Thymus (tissue), 14 donors: ENCODE measurements at places on chromosomes 12 and 14. TPM values are rescaled to one million over a fixed set of nuclear protein-coding genes. Genes with fewer than 3 reads are reported as not detected.

The GLIPR1L1 gene
- total RNA-seq = not detected

The KRT71 gene
- 0.57 TPM for total RNA-seq

GRCh38 chr12:89863493-89863938 is 154.9 kb upstream of the ATP2B1 start:
- DNase-seq = peak; percentile 49

The PAWR gene
- 8.7 TPM for total RNA-seq

GRCh38 chr12:115810122-115810901 is 467.2 kb downstream of the MED13L start:
- no peak for DNase-seq

DNA sequence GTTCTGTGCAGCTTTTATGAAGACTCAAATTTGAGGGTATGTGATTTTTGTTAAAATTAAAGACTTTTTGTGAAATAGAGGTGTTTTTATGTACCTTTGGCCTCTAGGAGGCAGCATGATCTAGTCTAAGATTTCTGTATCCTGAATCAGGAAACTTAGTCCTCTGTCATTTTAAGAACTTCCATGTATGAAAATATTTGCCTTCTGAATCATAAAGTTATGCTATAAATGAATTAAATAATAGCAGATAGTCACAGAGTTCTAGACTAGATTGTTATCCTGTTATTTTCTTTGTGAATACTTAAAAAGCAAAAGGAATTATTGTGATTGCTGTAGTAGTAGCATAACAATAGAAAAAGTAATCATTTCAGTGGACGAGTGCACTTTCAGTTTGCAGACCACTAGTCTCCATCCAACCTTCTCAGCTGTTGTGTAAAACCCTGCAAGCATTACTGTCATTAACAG is 56.3 kb downstream of the FGD4 start:
- DNase-seq = peak; percentile 29

The LGR5 gene
- total RNA-seq = 0.42 TPM

DNA sequence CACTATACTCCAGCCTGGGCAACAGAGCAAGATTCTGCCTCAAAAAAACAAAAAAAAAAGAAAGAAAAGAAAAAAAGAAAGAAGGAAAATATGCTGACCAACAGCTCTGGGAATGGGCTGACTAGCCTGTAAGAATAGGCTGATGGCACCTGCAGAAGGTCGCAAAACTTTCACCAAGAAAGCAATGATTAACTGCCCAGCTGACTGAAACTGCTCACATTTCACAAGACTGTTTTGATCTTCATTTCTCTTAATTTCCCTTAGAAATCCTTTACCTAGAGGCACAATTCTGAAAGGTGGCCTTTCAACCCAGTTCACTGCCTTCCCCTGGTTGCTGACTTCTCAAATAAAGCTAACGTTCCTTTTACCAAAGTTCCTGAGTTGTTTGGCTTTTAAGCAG is 12.4 kb downstream of the BEST3 start:
- no peak for DNase-seq

GRCh38 chr12:107759410-107759809 is 1.5 kb downstream of the PRDM4 start:
- DNase-seq = no peak

The FLRT2 gene
- total RNA-seq = 8.9 TPM

GRCh38 chr14:36194663-36195062 is 18.1 kb upstream of the PTCSC3 start:
- no peak for DNase-seq

The TAS2R8 gene
- not detected for total RNA-seq

The SLC22A17 gene
- 1.2 TPM for total RNA-seq

DNA sequence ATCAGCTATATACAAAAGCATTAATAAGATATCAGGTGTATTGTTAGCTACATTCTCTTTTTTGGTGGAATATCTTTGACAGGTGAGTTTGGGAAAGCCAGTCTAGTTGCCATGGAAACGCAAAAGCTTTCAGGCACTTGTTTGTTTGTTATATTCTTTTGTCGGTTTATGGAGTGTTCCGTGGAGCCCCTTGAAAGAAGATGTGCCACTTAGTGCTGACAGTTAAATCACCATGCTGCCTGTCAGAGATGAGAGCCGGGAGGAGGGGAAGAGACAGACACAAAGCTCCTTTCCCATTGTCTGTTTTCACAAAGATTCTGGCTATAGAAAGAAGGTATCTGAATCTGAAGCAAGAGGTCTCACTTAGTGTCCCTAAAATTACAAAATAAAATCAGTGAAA is 170.8 kb downstream of the SNAPC1 start:
- DNase-seq = no peak

DNA sequence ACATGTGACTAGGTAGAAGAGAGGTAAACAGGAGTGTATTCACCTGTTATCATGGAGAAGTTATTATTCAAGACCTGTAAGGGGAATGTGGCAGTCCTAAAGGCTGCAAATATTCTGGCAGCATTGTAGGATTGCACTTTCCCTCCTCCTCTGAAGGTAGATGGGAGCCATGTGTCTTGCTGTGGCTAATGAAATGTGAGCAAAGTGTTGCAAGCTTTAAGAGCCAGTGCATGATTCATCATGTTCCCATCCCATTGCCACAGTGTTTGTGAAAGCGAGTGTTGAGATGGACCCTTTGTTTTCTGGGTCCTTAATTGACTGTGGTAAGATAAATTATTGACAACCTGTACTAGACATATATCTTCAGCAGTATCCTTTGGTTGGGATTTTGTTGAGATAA is 128.7 kb downstream of the RGS6 start:
- DNase-seq = no peak

The CYP27B1 gene
- 0.42 TPM for total RNA-seq

- no peak for DNase-seq
Measured at GRCh38 chr14:92706386-92706785, 42.0 kb downstream of the LGMN start.

- no peak for DNase-seq
Measured at GRCh38 chr12:112514926-112515642, 96.3 kb downstream of the PTPN11 start.

DNA sequence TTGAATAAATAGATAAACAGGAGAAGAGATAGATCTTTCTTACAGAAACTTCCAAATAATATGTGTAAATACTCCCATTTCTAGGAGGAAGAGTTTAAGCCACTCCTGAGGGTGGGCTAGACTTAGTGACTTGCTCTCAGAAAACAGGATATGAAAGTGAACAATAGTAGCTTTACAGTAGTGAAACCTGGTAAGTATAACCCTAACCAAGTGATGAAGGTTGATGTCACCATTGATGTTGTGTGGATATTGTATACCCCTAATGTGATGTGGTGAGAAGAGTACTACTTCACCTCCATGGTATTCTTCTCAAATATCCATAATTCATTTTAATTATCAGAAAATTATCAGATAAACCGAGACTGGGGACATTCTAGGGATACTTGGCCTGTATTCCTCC is 20.9 kb downstream of the AKAP6 start:
- no peak for DNase-seq

DNA sequence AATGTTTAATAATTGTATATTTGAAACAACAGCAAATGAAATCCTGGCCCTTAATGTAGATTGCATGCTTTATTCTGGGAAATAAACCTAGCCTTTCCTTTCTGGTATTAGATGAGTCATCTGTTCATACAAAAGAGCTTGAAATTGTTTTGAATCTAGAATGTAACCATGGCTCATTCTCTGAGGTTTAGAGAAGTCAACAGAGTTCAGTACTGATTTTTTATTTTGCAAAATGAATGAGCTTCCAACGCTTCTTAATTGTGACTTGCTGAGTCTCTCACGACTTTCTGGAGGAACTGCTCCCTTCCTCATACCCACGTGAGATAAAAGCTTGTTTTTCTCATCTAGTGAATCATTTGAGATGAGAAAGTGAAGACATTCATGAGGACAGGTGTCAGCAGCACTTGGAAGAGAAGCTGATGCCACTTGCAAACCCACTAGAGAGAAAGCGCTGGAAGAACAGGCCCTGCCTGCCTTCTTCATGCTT is 509.6 kb downstream of the VRK1 start:
- DNase-seq = peak; percentile 48

The HOTAIR gene
- total RNA-seq = not detected

The CLEC4E gene
- total RNA-seq = 0.19 TPM

The SLCO1B1 gene
- total RNA-seq = not detected

The POTEM gene
- not detected for total RNA-seq

The SIX1 gene
- 13.4 TPM for total RNA-seq

The ETFBKMT gene
- 0.94 TPM for total RNA-seq

DNA sequence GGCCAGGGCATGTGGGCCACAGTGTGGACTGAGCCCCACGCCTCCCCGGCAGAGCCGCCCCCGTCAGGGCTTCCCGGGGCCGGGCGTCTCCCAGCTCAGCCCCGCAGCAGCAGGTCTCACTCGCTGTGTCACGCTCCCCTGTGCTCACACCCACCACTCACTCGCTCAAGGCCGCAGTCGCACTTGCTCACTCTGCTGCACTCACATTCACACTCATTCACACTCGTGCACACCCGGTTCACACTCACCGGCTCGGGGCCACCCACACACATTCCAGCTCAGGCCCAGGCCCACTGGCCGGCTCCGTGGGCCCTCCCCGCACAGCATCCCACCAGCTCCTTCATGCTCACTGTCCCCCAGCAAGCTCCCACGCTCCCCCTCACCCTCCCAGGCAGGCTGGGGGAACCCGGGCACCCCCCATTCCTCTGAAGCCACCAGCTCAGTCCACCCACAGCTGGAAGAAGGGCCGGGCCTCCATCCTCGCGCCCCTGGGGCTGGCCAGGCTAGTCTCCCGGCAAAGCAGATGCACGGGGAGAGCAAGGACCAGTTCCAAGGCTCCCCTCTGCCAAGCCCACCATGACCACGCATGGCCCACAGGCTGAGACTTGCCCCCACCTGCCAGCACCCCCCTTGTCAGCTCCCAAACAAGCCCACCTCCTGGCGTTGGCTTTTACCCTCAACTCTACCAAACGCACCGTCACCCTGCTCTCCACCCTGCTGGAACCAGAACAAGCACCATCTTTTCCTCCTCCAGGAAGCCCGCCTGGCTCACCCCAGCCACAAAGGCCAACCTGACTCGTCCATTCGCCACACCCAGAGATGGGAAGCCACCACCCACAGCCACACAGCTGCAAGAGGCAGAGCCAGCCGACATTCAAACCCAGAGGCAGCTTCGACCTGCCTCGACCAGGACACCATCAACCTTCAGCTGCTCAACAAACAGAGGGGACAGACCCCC is 28.0 kb downstream of the NCOR2 start:
- no peak for DNase-seq

DNA sequence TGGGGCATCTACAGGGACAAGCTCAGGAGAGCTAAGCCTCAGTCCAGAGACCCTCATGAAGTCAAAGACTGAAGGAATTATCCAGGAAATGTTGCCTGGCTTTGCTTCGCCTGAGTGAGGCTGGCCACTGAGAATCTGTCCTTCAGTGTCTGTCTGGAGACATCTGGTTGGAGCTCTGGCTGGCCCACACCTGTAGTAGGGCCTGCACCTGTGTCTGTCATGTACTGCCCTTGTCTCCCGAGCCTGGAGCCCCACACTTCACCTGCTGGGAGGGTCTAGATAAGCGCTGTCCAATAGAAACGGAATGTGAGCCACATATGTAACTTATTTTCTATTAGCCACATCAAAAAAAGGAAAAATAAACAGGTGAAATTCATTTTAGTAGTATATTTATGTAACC is 9.9 kb upstream of the HDAC7 start:
- no peak for DNase-seq

- no peak for DNase-seq
Measured at GRCh38 chr14:34257505-34257904, 204.5 kb downstream of the SPTSSA start.

The SLC38A1 gene
- 81.6 TPM for total RNA-seq

GRCh38 chr12:28374556-28374955 is 184.3 kb downstream of the CCDC91 start:
- no peak for DNase-seq

The RESF1 gene
- total RNA-seq = 75.2 TPM

- DNase-seq = no peak
Measured at GRCh38 chr12:110203546-110203945, 77.5 kb upstream of the ATP2A2 start.

GRCh38 chr12:131352296-131352900 is 358.5 kb upstream of the SFSWAP start:
- no peak for DNase-seq

The UBC gene
- 824 TPM for total RNA-seq

The MON2 gene
- 21.4 TPM for total RNA-seq

GRCh38 chr12:67704071-67704470 is 55.5 kb downstream of the DYRK2 start:
- no peak for DNase-seq

GRCh38 chr12:76155157-76155670 is 70.7 kb upstream of the NAP1L1 start:
- DNase-seq = no peak

GRCh38 chr12:74481078-74481477 is 56.6 kb upstream of the ATXN7L3B start:
- DNase-seq = no peak

The RACGAP1 gene
- 50.1 TPM for total RNA-seq

The SERPINA12 gene
- 0.05 TPM for total RNA-seq

GRCh38 chr14:22554498-22555383 is 34.3 kb downstream of the DAD1 start:
- no peak for DNase-seq

The ZDHHC22 gene
- total RNA-seq = not detected

DNA sequence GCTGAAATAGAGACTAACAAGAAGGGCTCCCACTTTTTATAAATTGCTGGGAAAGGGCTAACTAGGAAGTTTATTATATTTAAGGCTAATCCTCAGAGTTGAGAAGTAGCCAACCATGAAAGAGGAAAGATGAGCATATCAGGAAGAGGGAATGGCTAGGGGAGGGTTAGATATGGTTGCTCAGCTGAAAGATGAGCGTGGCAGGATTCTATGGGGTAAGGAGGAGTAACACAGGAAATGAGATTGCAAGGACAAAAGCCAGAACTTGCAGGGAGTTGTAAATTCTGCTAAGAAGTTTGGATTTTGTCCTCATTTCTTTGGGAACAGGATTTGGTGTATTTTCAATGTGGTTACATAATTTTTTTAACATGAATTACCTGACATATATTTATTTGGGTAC is 127.4 kb upstream of the ATP2B1 start:
- DNase-seq = no peak

DNA sequence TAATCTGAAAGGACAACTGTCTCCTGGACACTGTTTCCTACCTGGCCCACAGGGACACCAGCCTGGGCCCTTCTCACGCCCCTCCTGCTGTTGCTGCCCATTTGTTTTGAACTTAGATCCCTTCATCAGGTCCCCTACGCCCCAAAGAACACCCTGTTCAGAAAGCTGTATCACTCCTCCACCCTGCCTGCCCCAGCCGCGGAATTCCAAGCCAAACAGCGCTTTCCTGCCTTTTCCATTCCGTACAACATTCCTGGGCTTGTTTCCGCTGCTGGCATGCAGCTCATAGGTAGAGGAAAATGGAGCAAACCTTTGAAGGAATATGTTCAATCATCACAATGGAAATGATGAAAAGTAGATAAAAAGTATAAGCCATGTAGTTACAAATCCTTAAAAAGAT is 12.8 kb upstream of the GSG1 start:
- no peak for DNase-seq

GRCh38 chr14:90321891-90322290 is 9.8 kb downstream of the NRDE2 start:
- no peak for DNase-seq

The CPM gene
- total RNA-seq = 2.7 TPM

GRCh38 chr12:75981247-75982168 is 50.1 kb downstream of the PHLDA1 start:
- DNase-seq = no peak

The ZBTB25 gene
- 10.6 TPM for total RNA-seq
